ENCODE measurements at places on chromosomes 12 and 14.

DNA sequence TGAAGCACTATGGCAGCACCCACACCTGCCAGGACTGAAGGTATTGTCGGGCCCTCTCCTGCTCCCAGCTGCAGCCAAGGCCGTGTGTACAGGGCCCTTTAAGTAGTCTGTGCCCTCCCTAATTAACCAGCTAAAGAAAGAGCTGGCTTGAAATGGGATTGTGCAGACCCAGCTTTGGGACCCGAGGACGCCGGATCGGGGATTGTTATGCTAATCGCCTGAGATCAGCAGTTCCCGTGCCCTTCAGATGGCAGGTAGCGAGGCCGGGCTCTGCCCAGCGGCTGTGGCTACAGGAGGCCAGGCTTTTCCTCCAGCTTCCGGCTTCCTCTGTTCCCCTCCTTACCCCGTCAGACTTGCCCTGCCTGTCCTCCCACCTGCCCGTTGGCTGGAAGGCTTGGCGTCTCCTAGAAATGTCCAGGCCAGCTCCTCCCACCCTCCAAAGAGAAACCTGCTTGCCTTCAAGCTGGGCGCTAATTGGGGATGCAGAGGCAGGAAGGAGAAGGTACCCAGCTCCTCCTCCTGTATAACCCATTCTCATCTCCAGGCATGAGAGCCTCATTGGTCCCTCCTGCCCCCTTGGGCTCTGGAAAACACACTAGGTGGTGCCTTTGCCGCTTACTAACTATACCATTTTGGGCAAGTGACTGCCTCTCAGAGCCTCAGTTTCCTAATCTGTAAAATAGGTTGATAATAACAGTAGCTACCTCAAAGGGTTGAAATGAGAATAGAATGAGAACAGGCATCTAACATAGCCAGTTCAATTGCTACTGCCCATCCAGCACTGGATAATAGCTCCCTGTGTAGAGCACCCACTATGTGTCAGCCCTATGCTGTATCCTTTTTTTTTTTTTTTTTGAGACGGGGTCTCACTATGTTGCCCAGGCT is 25.8 kb upstream of the MSI1 start:
- peak; percentile 84 for DNase-seq

GRCh38 chr14:99736603-99737371 is 52.7 kb downstream of the CYP46A1 start:
- DNase-seq: no peak

DNA sequence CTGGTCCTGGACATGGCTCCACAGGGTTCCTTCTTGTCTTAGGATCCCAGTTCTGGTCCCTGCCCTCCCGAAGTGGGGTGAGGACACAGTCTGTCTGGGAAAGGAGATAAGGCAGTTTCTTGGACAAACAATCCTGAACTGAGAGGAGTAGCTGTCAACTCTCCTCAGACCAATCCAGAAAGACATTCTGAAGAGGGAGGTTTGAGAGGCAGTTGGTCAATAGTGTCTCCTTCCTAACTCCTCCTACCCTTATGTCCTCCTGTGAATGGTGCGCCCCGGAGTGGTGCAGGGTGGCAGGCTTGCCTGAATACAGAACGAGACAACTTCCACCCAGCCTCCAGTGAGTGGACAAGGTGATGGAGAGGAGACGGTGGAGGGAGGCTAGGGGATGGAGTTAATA is 15.4 kb upstream of the ASIC1 start:
- DNase-seq: no peak

DNA sequence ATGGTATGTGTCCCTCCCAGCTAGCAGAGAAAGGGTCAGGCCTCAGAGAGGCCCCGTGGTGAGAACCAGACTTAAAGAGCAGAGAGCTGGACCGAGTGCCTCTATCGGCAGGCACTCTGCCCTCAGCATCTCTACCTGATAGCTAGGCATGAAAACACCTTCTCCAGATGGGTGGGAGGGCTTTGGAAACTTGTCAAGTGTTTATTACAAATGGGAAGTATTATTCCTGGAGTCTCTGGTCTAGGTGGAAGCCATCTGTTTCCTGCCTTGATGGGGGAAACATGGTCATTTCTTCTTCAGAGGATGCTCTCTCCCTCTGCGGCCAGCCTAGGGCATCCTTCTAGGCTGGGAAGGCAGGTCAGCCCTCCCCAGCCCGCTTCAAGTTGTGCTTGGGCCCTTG is 2.3 kb downstream of the TMEM63C start:
- DNase-seq: no peak

GRCh38 chr14:92122761-92123160 is 992 bp downstream of the CPSF2 start:
- no peak for DNase-seq

DNA sequence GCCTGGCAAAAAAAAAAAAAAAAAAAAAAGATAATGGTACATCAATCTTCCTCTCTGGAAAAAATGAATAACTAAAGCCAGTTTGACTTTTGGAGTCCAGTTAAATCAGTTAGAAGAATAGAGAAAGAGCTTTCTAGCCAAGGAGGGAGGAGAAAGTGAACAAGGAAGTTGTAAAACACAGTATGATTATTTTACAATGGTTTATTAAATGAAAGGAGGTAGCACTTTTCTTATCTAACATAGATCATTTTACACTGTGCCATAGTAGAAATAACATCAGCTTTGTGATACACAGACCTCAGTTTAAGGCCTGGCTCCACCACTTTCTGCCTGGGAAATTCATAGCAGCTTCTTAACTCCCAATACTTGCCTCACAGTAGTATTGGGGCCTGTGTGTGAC is 15.4 kb upstream of the KITLG start:
- DNase-seq: no peak

Data from H7 (cell line).